BE2C (cell line): ENCODE measurements at places on chromosomes 2 and 18.

DNA sequence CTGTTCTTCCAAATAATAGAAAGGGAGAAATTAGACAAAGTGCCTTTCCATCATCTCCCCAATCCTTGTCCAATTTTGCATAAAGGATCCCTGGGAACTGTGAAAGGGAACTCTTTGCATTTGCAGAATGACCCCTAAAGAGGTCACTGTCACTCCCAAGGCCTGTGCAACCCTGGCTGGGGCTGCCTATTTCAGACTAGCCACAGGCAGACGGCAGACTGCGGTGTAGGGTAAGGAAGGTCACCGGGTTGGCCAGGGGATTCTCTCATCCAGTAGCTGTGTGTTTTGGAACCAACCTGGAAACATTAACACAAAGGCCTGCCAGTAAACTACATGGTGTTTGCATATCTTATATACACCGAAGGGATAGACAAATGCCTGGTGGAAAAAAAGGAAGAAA is 818.7 kb downstream of the BCL11A start:
- DNase-seq = no peak

GRCh38 chr18:45142868-45143267 is 462.2 kb downstream of the SETBP1 start:
- DNase-seq = no peak

DNA sequence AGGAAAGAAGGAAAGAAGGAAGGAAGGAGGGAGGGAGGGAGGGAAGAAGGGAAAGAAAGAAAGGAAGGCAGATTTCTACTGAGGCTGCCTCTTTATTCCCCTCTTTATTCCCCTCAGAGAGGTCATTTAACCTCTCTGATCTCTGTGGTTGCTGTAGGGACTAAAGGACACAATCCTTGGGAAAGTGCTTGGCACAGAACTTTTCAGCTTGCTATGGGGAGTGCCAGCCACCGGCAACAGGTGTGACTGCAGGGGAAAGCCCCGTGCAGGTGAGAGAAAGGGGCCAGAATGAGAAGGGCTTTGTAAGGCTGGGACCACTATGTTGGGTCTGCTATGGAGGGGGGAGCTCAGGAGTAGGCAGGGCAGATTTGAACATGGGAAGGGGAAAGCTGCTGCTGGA is 27.7 kb upstream of the STEAP3 start:
- DNase-seq = no peak

DNA sequence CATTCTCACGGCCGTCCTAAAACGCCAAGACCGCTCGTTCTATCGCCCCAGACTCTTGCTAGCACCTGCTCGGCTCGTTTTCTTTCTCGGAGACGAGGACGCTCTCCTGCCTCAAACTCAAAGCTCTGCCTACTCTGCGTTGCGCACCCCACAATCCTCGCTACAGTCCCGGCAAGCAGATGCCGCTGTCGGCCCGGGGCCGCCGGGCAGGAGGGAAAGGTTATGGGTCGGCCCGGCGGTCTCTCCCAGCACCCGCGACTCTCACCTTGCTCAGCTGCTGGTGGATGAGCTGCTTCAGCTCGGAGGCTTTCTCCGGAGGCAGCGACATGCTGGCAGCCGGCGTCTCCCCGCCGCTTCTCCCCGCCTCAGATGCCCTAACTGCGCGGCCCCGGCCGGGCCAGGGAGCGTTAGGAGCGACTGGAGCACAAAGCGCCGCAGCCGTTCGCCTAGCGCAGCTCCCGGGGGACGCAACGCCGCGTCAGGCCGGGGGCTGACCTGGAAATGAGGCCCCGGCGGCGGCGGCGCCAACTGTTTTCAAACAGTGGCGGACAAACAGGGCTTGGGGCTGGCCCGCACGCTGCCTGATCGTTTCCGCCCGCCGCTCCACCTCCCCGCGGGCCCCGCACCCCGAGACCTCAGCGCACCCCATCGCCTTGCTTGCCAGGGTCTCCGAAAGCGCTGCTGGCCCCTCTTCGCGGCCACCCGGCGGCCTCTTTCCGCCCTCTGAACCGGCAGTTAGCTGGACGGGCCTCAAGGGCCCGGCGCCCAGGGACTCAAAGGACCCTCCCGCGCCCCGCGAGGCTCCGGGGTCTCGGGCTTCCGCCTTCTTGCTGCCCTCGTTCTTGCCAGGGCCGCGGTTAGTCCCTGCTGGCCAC is at the start of the genes CEP76 and PSMG2:
Gene CEP76 (minus strand): TSS at position 503 of the 875 bp plus-strand sequence. CDS start 175 bp downstream, at position 328.
Gene PSMG2 (plus strand): TSS at position 822 of the 875 bp plus-strand sequence. CDS start 66 bp downstream, outside the sequence.
- peak; percentile 90 for DNase-seq

- peak; percentile 44 for DNase-seq
Measured at GRCh38 chr18:54717673-54718407, 110.4 kb upstream of the RAB27B start.

DNA sequence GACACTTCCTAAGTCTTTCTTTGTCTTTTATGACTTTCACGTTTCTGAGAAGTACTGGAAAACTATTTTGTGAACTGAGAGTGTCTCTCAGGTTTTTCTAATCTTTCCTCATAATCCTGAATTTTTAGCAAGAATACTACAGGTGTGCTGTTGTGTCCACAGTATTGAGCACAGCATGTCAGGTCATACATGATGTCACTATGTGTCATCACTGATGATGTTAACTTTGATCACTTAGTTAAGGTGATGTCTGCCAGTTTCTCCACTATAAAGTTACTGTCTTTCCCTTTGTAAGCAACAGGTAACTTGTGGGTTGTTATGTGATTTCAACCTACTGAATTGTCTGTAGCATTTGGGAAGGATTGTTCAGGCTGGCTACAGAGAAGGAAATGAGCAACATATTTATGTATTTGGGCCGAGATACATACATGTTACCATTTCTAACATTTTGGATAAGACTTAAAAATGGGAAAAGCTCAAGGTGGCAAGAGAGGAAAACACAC is 11.1 kb downstream of the MATN3 start:
- DNase-seq = no peak

- no peak for DNase-seq
Measured at GRCh38 chr2:230717600-230717999, 5.0 kb downstream of the CAB39 start.

- DNase-seq = no peak
Measured at GRCh38 chr18:62368100-62368499, 43.0 kb downstream of the TNFRSF11A start.

GRCh38 chr2:43174368-43174916 is 52.0 kb downstream of the ZFP36L2 start:
- DNase-seq = no peak

DNA sequence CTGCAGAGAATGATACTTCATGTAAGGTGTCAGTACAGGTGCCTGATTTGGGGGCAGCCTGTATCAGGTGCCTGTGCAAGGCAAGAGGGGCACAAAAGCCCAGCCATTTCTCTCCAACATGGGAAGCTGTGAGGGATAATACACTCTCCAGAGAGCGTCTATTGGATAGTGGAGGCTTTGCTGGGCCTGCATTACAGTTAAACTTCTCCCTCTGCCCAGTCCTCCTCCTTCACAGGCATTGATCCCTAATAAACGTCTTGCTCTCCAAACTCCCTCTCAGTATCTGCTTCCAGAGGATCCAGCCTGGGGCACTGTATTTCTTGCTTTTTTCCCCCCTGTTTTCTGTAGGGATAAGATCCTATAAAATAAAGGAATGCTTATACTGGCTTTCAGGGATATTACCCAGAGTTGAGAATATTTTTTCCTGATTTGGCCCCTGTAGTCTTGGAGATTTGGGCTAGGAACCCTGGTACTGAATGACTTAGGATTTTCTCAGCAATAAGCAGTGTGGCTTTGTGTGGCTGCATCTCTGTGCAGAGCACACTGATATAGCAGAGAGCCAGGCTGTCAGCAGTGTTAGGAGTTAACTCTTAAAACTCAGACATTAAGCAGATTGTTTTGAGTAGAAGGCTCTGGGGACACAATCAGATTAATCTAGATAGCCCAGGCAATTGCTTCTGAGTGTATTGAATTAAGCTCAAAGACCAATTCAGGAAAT is 330.6 kb downstream of the CYRIA start:
- peak; percentile 100 for DNase-seq

DNA sequence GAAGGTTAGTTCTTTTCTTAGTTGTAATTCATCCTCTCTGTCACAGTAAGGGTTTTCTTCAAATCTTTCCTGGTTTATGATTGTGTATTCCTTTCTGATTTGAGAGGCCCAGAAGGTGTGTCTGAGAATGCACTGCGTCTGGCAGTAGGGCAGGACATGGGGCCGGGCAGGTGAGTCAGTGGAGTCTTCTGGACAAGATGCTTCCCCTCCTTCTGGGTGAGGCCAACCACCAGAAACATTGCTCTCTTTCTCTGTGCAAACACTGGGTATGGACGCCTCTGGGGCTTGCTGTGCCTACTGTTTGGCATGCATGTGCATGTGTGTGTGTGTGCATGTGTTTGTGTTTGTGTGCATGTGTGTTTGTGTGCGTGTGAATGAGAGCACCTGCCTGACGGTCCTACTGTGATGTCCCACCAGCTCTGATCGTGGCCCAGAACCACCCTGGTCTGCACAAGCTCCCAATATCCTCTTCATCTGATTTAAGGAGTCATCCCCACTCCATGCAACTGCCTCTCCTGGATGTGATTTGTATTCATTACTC is 93.2 kb upstream of the DLX2 start:
- DNase-seq = no peak

- no peak for DNase-seq
Measured at GRCh38 chr2:173462892-173463840, 108.5 kb downstream of the CDCA7 start.
